ENCODE measurements at places on chromosomes 6 and 20.
A peak's percentile ranks its signal among the peaks of the same experiment; 100 is the strongest.

DNA sequence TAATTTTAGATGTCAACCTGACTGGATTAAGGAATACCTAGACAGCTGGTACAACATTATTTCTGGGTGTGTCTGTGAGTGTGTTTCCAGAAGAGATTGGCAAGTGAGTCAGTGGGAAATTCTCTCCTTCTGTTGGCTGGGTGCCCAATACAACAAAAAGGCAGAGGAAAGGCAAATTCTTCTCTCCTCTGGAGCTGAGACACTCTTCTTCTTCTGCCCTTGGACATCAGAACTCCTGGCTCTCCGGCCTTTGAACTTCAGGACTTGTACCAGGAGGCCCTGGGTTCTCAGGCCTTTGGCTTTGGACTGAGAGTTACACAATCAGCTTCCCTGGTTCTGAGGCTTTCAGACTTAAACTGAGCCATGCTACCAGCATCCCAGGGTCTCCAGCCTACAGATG lies 7.8 kb upstream of the BTN3A1 start:
- no peak for DNase-seq

DNA sequence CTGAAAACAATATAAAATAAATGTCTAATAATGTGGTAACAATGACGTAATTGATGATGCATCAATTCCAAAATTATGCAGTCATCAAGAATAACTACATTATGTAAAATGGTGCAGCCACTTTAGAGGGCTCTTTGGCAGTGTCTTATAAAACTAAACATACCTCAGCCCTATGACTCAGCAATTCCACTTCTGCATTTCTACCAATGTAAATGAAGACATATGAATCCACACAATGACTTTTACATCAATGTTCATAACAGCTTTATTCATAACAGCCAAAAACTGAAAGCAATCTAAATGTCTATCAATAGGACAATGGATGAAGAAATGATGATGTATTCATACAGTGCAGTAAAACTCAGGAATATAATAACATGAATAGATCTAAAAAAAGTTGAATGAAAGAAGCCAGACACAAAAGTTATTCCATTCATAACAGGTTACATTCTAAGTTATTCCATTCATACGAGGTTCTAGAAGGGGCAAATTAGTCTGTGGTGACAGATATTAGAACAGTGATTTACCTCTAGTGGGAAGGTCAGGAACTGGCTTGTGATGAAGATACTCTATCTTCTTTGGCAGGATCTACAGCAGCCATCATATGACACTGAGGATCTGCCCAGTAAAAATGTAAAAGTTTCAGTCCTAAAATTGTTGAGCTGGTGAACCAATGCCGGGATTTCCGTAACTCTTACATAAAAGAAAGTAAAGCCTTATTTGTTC lies 396.1 kb downstream of the PLCB1 start:
- peak; percentile 13 for DNase-seq

GRCh38 chr6:35585658-35586057 lies 73.0 kb upstream of the TULP1 start:
- DNase-seq = no peak

DNA sequence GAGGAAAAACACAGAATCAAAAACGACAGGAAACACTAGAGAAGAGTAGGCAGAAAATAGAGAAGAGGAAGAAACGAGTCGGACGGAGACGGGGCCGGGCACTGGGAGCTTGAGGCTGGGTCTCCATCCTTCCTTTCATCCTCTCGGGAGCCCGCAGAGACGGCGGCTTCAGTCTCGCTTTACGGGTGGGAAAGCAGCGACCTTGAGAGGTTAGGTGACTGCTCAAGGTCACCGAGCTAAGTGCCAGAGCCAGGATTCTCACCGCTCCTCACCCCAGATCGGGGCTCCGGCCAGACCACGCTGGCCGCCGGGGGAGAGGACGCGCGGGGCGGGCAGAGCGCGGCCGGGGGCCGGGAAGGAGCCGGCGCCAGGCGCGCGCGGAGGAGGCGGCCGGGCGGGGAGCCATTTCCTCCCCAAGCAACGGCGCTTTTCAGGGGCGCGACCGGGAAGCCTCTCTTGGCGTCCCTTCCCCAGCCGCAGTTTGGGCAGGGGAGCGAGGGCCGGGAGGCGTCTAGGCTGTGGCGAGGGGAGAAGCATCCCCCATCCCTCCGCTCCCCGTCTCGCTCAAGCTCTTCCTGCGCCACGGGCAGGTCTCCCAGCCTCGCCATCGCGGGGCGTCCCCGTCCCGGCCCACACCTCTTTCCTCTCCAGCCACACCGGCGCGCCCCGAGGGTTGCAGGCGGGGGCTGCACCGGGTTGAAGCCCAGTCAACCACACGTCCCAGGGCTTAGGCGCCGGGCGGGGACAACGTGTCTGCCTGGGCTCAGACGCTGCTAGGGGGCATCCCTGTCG lies 24.1 kb upstream of the MAP3K7 start:
- DNase-seq = no peak

DNA sequence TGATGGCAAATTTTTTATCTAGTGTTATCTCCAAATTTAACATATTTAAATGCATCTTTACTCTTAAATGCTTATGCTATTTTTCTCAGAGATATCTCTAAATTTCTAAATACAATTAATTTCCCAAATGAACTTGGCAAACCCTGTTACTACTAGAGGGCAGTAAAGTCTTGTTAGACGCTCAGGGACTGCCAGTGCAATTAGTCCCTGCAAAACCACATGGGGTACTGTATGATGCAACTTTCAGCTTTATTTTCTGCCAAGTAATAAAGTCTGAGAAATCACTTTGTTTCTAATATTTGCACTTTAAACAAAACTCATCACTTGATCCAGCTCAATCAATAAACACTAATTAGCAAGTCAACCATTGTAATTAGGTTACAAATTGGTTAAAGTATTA lies 76.0 kb upstream of the ADGRB3 start:
- DNase-seq = no peak

GRCh38 chr20:16701296-16701695 lies 28.5 kb upstream of the SNRPB2 start:
- peak; percentile 15 for DNase-seq

GRCh38 chr20:36969051-36969450 lies 17.5 kb upstream of the SAMHD1 start:
- no peak for DNase-seq

DNA sequence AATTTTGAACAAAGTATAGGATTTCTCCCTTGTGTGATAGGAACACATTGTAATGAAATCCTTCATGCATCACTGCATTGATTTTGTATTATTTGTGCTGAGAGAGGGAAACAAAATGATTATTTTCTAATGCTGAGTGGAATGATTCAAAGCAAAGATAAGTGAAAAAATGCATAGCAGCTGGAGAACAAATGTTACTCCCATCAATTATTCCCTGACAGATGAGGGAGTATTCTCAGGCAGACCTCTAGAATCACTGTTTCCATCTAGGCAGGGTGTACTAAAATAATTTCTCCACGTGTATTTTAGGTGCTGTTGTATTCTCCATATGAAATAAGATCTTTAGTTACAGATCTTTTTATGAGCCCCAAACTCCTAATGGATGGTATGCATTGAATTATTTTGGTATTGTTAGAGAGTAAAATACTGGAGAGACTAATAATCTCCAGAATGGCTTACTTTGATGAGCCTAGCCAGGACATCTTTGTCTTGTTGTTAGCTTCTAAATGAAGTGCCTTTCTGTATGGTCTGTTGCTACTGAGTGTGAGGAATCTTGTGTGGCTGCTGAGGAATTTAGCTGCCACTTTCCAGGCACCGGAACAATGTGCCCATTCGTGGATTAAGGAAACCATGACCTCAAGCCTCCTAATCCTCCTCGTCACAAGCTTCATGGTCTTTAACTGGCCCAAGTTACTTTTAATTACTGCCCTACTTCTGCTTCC lies 39.6 kb downstream of the RNF217 start:
- no peak for DNase-seq

- DNase-seq = no peak
Observed at GRCh38 chr6:70997379-70997778, 40.5 kb upstream of the B3GAT2 start.

- DNase-seq = no peak
Observed at GRCh38 chr20:18686696-18687095, 98.8 kb downstream of the DTD1 start.

DNA sequence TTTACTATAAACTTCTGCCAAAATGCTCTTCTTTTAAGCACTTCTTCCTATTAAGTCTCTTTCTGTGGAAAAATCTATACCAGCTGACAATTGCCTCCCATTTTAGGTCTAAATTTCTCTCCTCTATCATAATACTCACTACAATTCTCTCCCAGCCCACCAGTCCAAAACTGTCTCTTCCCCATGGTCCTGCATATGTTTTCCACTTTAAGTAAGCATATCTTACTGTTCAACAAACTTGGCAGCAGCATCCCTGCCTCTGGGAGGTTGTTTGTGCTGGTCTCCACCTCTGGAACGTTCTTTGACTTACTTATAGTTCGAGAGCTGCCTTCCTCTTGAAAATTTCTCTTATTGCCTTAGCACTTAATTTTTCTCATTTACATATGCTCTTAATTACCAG lies 180.5 kb downstream of the COL12A1 start:
- no peak for DNase-seq

DNA sequence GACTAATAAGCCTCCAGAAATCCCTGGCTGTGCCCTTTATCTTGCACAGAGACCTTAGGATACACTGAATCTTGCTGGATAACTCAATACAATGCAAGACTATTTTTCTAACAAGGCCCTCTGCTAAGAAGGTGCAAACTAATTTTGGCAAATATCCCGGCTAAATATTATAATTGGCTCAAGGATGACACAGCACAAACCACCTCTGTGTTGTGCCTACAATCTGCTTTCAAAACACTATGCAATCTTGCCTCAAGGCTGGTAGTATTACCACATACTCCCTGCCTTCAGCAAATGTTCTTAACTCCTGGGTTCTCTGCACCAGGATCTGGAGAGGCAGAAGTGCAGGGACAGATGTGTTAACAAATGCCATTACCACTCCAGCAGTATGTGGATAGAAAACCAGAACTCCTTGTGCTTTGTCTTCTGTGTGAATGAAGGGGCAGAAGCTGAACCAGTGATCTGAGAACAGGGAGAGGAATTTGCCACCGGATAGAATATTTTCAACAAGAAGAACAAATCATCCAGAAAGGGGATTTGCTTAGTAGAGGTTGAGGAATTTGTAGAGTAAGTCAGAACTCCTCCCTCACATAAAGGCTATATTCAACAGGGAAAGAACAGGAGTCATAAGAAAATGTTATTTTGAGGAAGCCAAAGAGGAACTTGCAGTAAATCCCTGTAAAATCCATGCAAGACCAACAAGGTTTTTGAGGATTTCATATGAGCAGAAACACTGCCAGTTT lies 74.1 kb upstream of the SLC4A11 start:
- DNase-seq = no peak

GRCh38 chr6:157684620-157685299 lies 138.3 kb upstream of the SNX9 start:
- DNase-seq = no peak

DNA sequence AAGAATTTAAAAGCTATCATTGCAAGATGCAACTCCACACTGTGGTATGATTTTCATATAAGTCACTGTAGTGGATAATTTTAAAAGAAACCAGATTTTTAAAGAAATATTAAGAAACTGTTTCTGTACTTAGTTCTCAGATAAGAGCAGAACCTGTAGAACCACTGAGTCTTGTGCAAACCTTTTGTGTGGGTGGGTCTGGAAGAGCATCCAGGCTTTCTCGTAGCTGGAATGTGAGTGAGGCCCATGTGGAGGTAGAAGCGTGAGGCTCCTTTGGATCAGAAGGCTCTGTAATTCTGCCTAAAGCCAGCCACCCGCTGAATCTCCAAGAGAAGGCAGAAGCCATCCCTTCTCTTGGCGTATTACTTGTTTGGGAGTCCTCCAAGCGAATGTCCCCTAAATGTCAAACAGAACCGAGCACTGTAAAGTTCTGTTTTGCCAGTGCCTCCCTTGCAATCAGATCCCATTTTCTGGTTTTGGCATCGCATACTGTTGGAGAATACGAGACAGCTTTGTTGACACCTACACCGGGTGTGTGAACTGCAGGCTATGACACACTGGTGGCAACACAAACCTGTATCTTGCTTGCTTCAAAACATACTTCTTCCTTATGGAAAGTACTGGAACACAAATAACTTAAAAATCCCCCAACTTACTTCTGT lies 188.7 kb downstream of the FOXC1 start:
- DNase-seq = no peak

GRCh38 chr20:43383026-43383795 lies 74.5 kb upstream of the SRSF6 start:
- no peak for DNase-seq

DNA sequence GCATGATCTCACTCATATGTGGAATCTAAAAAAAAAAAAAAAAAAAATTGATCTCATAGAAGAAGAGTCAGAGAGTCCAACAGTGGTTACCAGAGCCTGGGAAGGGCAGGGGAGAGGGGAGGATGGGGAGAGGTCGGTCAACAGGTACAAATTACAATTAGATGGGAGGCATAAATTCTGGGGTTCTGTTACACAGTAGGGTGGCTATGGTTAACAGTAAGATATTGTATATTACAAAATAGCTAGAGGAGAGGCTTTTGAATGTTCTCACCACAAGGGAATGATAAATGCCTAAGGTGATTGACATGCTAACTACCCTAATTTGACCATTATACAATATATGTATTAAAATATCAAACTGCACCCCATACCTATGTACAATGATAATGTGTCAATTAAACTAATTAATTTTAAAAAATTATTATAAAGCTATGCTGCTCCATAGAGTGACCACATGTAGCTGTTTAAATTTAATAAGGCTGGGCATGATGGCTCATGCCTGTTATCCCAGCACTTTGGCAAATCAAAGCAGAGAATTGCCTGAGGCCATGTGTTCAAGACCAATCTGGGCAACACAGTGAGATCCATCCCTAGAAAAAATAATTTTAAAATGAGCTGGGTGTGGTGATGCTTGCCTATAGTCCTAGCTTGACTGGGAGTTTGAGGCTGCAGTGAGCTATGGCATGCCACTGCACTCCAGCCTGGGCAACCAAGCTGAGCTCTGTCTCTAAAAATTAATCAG lies 70.9 kb downstream of the SNX5 start:
- no peak for DNase-seq

DNA sequence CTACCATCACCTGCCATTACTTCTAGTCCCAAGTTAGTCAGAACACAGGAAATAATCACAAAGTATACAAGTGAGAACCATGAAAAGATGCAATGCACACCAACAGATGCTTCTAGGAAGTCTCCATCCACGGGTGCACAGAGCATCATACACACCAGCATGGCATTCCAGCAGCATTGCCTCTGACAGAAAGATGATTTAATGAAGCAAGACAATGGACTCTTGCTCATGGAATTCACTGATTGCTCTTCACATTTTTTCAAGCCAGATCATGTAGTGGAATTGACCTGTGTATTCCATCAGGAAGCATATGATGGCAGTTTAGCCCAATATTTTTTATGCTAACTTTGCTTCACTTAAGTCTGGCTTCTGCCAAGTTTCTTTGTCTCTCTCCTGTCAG lies 406.3 kb upstream of the RGS17 start:
- no peak for DNase-seq

DNA sequence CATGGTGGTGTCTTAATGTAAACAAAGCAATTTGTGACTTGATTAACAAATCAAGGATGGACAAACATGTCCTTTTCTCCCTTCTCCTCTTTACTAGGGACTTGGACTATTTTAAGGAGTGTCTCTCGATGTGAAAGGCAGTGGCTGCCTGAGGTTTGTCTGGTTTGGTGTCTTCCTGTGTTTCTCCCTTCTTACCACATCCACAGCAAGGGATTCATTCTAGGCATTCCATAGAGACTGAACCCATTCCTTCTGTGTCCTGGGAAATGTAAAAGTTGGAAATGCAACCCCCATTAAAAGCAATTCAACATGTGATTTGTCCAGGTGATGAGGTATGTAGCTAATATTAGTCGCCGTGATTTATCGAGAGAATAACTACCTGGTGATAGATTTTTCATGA lies 15.9 kb downstream of the NRN1 start:
- DNase-seq = no peak

GRCh38 chr6:27505209-27506027 lies 32.5 kb upstream of the ZNF184 start:
- DNase-seq = peak; percentile 42

Measured in CD4-positive, alpha-beta T cell treated with Interleukin-4 for 4 hours (primary cell).